Iris pigment epithelial cell (primary cell): ENCODE measurements at places on chromosomes 6 and 20.
A peak's percentile ranks its signal among the peaks of the same experiment; 100 is the strongest.

DNA sequence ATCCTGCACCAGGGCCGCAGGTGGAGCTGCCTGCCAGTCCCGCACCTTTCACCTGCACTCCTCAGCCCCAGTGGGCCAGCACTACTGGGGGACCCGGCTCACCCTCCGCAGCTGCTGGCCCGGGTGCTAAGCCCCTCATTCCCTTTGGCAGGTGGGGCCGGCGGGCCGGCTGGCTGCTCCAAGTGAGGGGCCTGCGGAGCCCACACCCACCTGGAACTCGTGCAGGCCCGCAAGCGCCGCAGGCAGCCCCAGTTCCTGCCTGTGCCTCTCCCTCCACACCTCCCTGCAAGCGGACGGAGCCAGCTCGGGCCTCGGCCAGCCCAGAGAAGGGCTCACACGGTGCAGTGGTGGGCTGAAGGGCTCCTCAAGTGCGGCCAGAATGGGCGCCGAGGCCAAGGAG, 199.0 kb upstream of the HS3ST5 start:
- DNase-seq, result no peak

DNA sequence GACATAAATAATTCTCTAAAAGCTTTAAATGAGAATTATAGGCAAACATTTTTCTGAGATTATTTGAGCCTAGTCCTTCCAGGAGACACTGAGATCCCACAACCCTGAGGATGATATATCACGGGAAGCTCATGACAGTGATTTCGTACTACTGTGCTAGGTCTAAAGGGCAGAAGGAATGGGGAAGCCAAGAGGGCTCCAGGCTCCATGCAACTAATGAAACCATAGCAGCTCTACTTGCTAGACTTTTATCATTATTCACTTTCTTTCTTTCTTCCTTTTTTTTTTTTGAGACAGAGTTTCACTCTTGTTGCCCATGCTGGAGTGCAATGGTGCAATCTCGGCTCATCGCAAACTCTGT, 57.3 kb upstream of the SGK1 start:
- DNase-seq, result no peak

- peak; percentile 82 for DNase-seq
These were observed 572 bp downstream of the ZNF341 start for GRCh38 chr20:33732166-33732970.

- DNase-seq, result no peak
These were observed 266.4 kb upstream of the PRDM1 start for GRCh38 chr6:105819745-105820144.

GRCh38 chr6:84546427-84546914, 217.9 kb downstream of the TBX18 start:
- DNase-seq, result no peak

DNA sequence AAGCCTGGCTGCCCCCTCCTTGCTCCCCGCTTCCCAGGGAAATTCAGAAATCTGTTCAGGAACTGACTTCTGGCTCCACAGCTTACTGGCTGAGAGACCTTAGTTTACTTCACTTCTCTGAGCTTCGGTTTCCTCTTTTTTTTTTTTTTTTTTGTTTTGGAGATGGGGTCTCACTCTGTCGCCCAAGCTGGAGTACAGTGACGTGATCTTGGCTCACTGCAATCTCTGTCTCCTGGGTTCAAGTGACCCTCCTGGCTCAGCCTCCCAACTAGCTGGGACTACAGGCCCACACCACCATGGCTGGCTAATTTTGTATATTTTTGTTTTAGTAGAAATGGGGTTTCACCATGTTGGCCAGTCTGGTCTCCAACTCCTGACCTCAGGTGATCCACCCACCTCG, 14.9 kb downstream of the PTK7 start:
- DNase-seq, result no peak

DNA sequence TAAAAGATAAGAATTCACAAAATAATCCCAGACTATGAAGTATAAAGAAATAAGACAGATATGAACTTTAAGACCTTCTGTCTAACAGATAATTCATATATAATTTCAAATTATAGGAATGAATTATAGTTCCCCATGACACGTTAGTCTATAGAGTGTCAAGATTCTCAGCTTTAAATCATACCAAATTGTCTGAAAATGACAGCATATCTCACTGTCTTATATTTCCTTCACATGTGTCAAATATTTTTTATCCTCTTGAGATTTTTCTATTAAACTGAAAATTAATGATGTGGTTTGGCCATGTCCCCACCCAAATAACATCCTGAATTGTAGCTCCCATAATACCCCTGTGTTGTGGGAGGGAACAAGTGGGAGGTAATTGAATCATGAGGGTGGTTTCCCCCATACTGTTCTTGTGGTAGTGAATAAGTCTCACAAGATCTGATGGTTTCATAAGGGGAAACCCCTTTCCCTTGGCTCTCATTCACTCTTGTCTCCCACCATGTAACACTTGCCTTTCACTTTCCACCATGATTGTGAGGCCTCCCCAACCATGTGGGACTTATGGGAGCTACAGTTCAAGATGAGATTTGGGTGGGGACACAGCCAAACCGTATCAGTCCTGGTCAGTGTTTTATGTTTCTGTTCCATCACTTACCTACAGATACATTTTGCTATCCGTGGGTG, 825.3 kb upstream of the GJE1 start:
- DNase-seq, result no peak

- DNase-seq, result peak; percentile 89
These were observed 208.8 kb downstream of the BMP2 start for GRCh38 chr20:6976106-6976900.

- no peak for DNase-seq
These were observed 46.4 kb downstream of the CD109 start for GRCh38 chr6:73742433-73742832.

GRCh38 chr6:112437058-112437457, 89.9 kb downstream of the RFPL4B start:
- no peak for DNase-seq

GRCh38 chr6:18676548-18676947, 289.4 kb downstream of the RNF144B start:
- no peak for DNase-seq

GRCh38 chr6:144586986-144587385, 301.9 kb downstream of the UTRN start:
- no peak for DNase-seq

DNA sequence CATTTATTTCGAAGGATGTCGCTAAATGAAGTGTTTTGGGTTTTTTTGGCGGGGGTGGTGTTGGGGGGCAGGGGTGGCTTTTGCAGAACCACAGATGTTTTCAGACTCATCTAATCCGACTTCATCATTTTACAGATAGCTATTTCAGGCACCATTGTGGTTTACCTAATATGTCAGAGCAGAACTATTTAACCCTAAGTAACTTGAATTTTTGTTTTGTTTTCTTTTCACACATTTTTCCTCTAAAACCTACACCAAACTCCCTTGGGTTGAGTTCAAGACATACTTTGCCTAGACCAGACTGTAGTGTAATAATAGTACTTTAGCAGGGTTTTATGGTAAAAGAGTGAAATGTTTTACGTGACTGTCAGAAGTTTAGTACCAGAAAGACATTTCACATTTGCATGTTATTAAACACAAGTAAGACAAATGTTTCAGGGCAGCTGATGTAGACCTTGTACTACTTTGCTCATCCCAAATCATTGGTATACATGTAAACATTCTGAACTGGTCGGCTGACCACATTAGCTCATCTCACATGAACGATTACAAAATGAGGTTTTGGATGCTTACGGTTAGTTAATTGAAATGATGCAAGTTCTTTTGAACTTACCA, 37.7 kb downstream of the MAP3K4 start:
- peak; percentile 94 for DNase-seq

GRCh38 chr6:6856538-6857523, 250.9 kb upstream of the RREB1 start:
- peak; percentile 46 for DNase-seq

DNA sequence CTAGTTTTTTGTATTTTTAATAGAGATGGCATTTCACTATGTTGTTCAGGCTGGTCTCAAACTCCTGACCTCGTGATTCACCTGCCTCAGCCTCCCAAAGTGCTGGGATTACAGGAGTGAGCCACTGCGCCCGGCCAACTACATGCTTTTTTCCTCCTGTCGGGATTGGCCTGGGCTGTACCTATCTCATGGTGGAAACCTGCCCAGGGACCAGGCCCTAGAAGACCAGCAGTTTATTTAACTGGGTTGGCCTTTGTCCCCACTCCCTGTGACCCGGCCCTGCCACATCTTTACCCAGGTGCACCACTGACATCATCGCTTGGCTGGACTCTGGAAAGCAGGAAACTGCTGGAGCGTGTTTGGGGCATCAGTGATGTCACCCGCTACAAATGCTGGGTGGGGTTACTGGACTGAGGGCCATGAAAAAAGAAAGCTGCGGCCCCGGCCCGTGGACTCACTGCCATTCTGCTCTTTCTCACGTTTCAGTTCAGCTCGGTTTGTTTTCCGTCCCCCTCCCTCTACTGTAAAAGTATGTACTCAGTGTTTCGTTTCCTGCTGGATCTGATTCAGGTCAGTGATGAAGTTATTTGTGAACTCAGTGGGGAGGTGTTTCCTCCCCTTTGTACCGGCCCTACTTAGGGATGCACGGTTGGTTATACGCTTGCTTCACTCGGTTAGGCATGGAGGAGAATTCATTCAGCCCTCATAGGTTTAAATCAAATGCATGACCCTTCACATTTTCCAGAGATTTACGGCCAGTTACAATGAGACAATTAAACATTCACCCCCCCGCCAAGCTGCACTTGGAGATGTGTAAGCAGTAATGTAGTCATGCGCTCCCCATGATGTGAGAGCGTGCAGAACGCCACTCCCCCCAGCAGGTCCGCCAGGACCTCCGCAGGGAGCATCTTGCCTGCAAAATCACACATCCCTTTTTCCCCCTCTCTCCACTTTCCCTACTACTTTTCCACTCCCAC, 179.3 kb downstream of the MTHFD1L start:
- DNase-seq, result peak; percentile 94

DNA sequence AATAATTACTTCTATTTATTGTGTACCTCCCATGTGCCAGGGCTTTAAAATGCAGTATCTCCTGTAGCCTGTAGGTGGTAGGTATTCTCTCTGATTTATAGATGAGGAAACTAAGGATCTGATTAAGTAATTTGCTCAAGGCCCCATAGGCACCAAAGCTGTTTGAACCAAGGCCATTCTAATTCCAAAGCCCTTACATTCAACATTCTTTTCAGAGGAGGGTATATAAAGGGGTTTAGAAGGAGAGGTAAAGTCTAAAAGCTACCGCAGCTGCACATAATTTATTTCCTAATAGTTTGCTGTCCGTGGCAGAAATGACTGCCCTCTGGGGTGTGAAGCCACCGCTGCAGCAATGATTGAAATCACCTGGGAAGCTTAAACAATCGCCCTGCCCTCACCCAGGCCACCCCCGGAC, 95.0 kb upstream of the FAM8A1 start:
- peak; percentile 41 for DNase-seq

DNA sequence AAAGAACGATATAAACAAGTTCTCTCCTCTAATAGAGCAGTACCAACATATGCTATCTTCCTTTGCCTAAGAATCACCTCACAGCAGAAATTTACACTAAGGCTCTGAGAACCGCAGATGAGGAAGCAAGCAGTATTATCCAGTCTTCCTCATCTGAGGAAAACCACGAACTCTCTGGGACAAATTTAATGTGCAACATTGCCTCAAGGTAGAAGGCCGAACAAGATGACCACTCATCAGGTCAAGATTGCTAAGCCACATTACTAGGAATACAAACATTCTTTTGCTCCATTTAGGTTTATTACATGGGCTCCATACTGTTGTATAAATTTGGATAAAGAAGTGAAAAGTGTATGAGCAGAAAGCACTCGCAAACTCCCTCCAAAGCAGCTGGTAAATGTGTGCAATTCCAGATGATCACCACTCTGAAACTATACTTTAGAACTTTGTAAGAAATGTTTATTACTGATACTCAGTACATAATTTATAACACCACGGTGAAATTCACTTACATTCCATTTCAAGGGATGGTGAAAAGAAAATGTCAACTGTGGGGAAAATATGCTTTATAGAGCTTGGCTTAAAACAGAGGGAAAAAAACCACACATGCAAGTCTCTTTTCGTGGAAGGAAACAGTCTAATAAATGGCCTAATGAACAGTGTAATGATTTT, 398.4 kb downstream of the BTBD9 start:
- DNase-seq, result no peak
